ENCODE measurements at places on chromosomes 1 and 21.

GRCh38 chr1:65027666-65028358, 61.5 kb upstream of the JAK1 start:
- DNase-seq = peak; percentile 76

- no peak for DNase-seq
These were observed 123.8 kb upstream of the RAB4A start for GRCh38 chr1:229147072-229147471.

- no peak for DNase-seq
These were observed 33.4 kb downstream of the TRABD2B start for GRCh38 chr1:47963568-47964358.

- DNase-seq = no peak
These were observed 1194.6 kb downstream of the NCAM2 start for GRCh38 chr21:22192766-22193165.

DNA sequence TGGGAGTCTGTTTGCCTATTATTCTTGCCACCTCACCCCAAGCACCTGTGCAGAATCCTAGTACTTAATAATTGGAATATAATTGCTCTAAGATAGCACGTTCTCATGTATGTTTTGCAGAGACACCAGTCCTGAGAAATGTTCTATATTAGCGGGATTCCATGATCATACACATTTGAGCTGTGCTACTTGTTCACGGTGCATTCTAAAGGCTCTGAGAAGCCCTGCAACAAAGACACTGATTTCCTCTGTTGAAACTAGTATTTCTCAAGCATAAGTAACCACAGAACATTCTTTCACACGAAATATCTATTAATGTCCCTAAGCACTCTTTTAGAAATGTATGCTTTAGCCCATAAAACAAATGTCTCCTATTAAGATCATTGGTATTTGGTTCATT, 109.4 kb downstream of the BARHL2 start:
- DNase-seq = no peak

- no peak for DNase-seq
These were observed 133.8 kb downstream of the CAMTA1 start for GRCh38 chr1:6918925-6919511.

DNA sequence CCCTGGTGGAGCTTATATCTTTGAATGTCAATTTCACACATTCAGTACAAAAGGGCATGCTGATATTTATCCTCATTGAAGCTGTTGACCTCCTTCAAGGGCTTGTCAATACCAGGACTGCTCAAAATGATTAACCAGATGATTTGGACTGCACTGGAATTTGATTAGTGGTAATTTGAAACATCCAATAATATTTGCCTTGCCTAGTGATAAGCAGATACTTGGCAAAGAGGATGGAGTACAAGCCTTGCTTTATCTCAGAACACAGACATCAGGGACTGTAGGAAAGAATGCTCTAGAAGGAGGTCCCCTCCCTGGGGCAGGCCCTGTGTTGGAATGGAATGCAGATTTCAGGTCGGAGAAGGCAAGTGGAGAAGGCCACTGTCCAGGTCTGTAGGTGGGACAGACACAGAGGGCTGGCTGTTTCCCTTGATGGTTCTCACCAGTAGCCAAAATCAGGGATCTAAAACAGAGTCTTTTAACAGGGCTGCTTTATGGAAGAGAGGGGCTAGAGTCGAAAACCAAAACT, 64.8 kb upstream of the ZNF648 start:
- no peak for DNase-seq

DNA sequence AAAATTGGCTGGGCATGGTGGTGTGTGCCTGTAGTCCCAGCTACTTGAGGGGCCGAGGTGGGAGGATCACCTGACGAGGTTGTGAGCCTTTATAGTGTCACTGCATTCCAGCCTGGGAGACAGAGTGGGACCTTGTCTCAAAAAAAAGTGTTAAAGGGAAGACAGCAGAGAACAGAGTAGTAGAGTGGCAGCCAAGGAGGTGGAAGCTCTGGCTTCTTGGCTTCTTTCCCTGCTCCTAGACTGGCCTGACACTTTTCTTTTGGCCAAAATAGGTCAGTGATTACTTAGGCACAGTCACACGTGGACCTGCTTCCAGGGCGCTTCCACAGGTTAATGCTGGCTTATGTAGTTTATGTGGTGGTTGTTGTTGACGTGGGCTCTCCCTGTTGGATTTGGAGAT, 3.2 kb downstream of the DIP2A start:
- no peak for DNase-seq

DNA sequence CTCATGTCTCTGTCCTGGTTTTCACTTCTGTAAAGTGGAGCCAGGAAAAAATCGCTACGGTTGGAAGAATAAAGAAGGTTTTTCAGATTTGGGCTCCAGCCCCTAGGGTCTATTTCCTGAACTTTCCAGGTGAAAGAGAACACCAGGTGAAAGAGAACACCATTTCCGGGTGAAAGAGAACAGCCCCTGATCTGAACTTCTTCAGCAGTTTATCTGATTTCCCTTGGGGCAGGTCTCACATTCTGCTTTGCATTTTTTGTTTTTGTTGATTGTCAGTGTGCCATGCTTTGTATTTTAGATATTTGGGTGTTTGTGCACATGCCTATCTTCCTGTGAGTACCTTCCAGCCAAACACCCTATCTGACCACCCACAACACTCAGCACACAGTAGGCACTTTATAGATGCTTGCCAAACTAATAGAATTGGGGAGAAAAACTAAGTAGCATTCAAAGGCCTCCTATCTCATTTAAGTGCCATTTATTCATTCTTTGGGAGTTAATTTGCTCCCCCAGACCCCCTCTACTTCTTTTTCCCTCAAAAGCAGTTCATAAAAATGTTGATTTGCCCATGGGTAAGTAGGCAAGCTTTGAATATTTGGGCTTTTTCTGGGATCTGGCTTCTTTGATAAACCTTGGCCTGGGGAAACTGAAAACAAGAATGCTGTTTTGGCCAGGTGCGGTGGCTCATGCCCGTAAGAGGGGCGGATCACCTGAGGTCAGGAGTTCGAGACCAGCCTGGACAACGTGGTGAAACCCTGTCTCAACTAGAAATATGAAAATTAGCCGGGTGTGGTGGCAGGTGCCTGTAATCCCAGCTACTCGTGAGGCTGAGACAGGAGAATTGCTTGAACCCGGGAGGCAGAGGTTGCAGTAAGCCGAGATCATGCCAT, 2.2 kb downstream of the NAV1 start:
- DNase-seq = no peak

DNA sequence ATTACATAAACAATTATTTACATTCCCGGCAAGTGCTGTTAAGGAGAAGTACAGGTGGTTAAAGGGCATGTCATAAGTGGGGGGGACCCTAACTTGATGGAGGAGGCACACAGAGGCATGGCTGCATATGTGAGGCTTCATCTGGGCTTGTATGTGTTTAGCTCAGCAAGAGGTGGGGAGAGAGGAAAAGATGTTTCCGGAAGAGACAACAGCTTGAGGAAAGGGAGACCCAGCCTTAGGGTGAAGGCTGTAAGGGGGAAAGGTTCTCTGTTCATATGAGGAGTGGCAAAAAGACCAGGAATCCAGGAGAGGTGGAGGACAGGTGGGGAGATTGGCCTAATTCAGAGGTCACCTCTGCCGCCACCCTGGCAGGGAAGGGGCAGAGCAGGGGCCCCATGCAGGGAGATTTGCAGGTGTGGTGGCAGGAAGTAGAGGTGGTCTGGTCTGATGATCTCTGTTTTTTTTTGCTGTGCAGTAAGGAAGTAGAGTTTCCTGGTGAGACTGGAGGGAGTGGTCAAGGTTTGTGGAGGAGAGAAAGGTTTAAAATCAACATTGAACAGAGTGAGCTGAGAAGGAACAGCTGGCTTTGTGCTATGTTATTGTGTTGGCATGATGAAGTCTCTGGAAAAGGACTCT, 9.0 kb downstream of the TRAF5 start:
- no peak for DNase-seq

DNA sequence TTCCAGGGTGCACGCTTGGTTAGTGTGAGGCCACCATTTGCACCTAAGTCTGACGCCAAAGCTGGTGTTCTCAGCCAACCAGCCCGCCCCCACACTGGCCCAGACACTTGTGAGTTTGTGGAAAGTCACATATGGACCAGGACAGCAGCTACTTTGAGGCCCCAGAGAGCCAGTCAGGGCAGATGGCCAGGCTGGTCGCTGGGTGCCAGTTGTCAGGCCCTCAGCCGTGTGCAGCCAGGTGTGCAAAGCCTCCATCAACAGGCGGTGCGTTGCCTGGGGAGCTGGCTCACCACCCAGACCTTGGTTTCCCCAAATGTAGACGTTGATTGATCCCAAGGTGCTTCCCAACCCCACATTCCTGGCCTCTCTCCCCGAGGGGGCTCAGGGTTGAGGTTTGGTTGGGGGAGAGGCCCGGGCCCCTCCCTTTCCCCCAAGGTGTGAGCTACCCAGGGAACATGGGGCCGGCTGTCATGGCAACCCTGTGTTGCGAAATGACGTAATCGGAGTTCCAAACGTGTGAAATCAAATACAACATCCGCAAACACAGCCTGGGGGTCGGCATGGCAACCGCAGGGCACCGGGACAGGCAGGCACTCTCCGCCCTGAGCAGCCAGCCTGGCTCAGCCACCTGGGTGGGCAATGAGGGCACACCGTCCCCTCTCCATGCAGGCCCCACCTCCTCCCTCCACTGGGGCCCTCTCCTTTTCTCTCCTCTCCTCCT, 42.2 kb upstream of the WNT4 start:
- DNase-seq = no peak

- no peak for DNase-seq
These were observed 179.9 kb upstream of the ZC3H12A start for GRCh38 chr1:37294529-37294928.

GRCh38 chr1:157114183-157115121, 14.8 kb upstream of the ETV3L start:
- DNase-seq = no peak

DNA sequence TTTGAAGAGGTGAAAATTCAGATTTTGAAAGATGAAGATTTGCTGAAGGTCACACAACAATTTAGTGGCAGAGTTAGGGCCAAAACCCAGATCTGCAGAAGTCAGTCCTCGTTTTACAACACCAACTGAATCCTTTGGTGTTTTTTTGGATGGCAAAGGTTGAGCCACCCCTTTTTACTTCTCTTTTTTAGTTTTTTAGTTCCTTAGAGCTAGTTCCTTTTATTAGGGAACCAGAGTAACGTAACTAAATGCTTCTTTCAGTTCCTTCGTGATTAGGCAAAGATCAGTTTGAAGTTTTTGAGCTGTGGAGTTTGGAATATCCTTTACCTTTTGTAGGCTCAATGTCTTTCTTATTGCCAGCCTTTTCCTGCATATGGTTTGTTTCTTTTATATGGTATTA, 67.9 kb upstream of the ARID1A start:
- no peak for DNase-seq

DNA sequence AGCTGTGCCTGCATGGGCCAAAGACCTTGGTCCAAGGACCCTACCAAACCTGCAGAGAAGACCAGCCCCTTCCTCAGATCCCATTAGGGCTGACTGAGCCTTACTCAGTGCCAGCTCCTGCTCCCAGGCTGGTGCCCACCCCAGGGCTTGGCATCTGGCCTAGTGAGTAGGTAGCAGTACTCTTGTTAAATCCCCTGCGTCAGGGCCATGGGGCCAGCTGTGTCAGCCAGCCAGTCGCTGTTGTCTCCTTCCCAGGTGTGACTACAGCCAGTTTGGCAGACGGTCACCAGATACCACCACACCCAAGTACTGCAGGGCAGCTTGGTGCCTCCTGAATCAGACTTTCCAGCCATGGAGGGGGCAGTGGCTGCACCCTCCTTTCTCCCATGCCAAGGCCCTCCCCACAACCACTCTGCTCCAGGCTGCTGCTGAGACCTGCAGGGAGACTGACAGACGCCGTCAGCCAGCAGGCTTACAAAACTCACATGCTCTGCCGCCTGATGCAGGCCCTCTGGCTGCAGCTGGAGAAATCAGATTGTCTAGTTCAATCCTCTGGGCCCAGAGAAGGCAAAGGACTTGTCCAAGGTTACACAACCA, 3.0 kb downstream of the TENT5B start:
- DNase-seq = no peak

GRCh38 chr21:19992540-19992939, 1005.7 kb upstream of the NCAM2 start:
- DNase-seq = no peak

GRCh38 chr1:205918955-205919746, 24.1 kb downstream of the SLC26A9 start:
- peak; percentile 87 for DNase-seq

GRCh38 chr1:67579623-67580394, 105.2 kb upstream of the GADD45A start:
- no peak for DNase-seq

DNA sequence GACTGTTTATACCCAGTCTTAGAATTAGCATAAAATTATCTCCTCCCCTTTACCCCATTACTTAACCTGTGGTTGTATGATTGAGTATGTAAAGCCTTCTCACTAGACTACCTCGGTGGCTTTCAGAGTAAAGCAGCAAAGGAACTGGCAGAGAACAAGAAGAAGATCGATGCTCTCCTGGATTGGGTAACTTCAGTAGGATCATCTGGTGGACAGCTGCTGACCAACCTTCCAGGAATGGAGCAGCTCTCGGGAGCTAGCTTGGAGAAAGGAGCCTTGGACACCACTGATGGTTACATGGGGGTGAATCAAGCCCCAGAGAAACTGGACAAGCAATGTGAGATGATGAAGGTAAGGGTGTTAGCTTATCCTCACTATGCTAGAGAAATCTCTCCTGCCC, 138.6 kb upstream of the BMP8A start:
- DNase-seq = no peak

GRCh38 chr21:45642122-45642813, 1.3 kb upstream of the PCBP3 start:
- DNase-seq = peak; percentile 81

- no peak for DNase-seq
These were observed 35.8 kb upstream of the ETV3 start for GRCh38 chr1:157173900-157174410.

DNA sequence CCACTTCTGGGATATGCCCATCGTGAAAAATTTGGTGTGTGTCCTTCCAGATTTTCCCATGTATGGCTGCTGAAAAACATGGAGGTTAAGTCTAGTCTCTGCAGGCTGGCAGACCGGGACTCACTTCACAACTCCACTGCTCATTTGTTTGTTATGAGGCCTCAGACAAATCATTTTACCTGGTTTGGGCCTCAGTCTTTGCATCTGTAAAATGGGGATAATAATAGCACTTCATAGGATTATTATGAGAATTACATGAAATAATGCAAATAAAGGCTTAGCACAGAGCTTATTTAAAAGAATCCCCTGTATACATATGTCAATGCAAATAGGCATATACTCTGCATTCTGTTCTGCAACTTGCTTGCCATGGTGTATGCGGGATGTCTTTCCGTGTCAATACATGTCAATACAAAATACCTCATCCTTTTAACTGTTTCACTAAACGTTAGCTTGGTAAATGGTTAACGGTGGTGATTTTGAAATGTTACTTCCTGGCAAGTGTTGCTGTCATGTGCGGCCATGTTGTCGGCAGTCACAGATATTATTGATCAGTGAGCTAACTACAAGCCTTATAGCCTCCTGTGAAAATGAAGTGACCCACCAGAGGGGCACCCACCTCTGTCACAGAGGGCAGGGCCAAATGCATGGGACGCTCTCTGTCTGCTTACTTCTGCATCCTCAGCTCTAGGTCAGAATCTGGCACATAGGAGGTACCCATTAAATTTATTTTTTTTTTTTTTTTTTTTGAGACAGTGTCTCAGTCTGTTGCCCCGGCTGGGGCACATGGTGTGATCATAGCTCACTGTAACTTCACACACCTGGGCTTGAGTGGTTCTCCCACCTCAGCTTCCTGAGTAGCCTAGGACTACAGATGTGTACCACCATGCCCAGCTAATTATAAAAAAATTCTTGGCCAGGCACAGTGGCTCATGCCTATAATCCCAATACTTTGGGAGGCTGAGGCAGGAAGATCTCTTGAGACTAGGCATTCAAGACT, 4.3 kb downstream of the LCK start:
- DNase-seq = no peak

GRCh38 chr1:27395441-27396195, 3.2 kb downstream of the GPR3 start:
- DNase-seq = peak; percentile 85

- DNase-seq = no peak
These were observed 80.9 kb upstream of the BACH1 start for GRCh38 chr21:29217818-29218291.

All from Right ventricle myocardium inferior (tissue), 1 donor.